ENCODE measurements at places on chromosomes 4 and X. TPM values are rescaled to one million over a fixed set of nuclear protein-coding genes. Genes with fewer than 3 reads are reported as not detected.

GLUD2 gene
- 1.8 TPM for total RNA-seq

SPP1 gene
- 30.4 TPM for total RNA-seq

GRCh38 chr4:47711646-47712045, 126.2 kb downstream of the CORIN start:
- DNase-seq, result no peak

- peak; percentile 74 for DNase-seq
Measured at GRCh38 chrX:7147413-7147977, at the start of gene STS. Gene STS (plus strand): TSS chrX:7147712. CDS start chrX:7253200, 105,488 bp downstream.

DNA sequence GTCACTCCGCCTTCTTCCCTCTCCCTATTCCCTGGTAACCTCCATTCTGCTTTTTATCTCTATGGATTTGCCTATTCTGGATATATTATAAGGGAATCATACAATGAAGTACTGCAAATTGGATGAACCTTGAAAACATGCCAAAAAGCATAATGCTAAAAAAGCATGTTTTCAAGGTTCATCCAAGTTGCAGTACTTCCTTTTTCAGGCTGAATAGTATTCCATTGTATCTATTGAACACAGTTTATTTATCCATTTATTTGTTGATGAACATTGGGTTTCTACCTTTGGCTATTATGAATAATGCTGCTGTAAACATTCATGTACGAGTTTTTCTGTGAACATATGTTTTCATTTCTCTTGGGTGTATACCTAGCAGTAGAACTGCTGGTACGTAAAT, 9.2 kb downstream of the SAP30 start:
- no peak for DNase-seq

DNA sequence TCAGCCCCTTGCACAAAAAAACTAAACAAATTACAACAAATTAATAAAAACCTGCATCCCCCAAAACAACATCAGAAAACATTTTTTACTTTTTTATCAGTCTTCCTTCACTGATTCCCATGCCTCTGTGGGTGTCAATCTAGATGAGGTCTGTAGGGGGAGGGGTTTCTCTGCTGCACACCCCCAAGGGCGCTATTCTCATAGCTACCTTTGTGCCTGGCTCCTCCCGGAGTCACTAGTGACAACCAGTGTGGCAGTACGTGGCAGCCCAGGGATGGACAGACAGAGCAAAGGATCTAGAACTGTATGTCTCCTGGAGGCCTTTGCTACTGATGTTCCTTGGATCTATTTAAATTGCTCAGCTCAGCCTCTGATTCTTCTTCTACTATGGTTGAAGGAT, 228.1 kb upstream of the ANXA3 start:
- no peak for DNase-seq

TCEAL5 gene
- total RNA-seq, result 1.8 TPM

DNA sequence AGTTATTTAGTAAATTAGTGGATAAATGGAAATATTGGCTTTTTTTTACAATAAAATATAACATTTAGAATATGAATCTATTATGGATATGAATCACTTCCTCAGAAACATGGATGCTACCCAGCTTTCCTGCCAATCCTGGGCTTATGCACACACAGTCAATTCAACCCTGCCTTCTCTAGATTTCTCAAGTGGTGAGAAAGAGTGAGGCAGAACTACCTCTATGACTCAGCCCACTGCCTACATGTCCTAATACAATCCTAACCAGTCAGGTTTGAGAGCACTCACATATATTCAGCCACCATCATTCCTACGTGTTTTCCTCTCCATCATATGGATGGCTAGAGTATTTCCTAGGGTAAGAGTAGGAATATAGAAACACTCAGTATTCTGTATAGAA, 91.1 kb upstream of the ANKRD50 start:
- no peak for DNase-seq

DNA sequence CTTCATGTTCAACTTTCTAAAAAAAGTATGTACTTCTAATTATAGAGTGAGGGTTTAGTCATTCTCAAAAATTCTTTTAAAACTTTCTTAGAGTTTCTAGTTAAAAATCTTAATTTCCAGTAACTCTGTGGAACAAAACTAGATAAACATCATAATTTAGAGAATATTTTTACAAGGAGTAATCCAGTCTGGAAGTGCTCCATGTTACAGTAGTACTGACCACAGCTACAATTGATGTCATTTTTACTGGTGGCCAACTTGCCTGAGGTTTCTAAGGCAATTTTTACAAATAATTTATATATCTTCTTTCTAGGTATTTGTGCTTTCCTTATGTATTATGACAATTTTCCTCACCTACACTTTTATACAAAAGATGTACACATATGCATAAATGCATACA, 490.4 kb downstream of the CENPC start:
- DNase-seq, result no peak

DNA sequence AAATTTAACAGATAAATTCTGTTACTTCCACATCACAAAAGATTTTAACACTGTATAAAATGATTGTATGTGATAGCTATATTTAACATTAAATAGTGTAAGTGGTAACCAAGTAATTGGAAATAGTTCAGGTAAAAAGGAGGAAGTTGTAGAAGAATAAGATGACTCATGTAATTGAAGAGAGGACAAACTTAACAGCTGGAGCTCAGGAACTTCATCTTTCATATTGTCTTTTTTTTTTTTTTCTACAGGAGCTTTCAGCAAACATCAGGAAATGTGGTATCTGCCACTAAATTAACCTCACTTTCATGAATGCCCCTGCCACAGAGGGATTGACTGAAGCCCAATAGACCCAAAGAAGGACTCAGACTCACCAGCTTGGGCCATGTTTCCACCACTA, 188.4 kb upstream of the VEGFC start:
- DNase-seq, result no peak

RUFY3 gene
- 73.4 TPM for total RNA-seq

DNA sequence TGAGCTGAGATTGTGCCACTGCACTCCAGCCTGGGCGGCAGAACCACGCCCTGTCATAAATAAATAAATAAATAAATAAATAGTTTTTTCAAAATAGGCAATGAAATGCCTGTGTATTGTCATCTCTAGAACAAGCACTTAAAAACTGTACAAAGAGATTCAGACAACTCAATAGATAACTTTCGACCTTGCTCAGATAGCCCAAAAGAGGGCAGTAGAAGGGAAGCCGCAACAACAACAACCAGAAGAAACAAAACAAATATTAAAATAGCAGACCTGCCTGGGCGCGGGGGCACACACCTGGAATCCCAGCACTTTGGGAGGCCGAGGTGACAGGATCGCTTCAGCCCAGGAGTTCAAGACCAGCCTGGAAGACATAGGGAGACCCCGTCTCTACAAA, 9.4 kb upstream of the CLDN34 start:
- DNase-seq, result no peak

DNA sequence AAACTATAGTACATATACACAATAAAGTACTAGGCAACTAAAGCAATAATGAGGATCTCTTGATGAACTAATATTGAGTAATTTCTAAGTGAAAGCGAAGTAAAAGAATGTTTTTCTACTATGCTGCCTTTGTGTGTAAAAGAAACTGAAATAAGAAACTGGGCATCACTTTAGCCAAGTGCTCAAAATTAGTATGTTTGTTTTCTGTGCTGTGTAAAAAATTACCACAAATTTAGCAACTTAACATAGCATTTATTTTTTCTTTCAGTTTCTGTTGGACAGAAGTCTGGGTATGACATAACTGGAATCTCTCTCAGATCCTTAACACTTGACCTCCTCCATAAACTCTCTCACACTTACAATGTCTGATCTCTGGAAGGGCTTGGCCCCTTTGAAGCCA, 687.1 kb upstream of the MAGEB2 start:
- DNase-seq, result no peak

- no peak for DNase-seq
Measured at GRCh38 chrX:53316860-53317237, 35.5 kb upstream of the IQSEC2 start.

GRCh38 chr4:15457406-15458201, 12.1 kb upstream of the CC2D2A start:
- DNase-seq, result no peak

DNA sequence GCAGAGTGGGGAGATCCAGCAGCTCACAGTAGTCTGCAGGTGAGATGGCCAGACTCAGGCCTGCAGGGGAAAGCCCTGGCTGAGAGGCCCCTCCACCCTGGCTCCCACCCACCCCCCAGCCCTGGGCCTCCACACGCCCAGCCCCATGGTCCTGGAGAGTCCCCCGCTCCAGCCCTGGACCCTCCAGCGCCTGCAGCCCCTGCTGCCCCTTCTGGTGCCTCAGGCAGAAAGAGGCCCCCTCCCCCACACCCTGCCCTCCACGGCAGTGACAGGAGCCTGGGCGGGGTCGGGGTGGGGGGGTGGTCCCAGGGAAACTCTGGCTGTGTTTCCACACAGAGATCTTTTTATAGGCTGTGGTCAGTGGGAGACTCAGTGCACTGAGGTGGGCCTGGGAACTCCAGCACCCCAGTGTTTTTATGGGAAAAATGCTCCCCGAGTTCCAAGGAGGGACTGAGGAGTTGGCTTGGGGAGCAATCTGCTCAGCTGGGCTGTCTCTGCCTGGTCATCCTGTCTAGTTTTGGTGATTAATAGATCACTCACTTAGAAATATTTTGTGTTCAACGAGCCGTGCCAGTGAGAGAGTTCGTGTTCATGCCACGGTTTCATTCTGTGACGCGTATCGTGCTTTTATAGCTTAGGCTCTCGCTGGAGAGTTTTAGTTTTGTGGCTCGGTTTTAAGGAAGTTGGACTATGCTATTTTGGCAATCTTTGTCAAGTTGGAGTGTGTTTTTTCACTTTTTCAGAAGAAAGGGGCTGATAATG, 53.1 kb upstream of the HGFAC start:
- DNase-seq, result peak; percentile 71

MEPE gene
- not detected for total RNA-seq

DNA sequence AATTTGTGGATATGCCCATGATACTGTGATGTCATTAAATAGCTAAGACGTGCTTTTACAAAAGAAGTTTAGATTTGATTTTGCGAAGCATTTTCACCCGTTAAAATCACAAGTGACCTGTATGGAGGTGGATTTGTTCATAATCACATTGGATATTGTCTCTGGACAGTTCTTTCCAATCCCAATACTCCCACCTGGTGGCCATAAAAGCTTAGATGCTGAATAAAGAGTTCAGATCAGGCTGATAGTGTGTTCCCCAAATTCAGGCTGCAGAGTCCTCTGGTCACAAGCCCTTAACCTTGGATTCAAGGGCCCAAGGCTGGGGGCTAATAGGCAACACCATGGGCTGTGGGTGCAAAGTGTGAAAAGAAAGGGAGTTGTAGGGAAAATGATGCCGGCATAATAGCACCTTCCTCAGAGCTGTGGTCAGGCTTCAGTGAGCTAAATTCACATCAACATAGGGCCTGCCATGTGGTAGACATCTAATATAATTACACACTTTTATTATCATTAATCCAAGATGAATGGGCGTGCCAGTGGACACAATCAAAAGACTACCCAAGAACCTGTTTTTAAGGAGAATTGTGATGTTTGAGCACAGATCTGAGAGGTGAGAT, 28.1 kb downstream of the SMIM43 start:
- no peak for DNase-seq

- DNase-seq, result no peak
Measured at GRCh38 chr4:36099509-36099908, 144.8 kb downstream of the ARAP2 start.

MAGEE1 gene
- 2.5 TPM for total RNA-seq

DNA sequence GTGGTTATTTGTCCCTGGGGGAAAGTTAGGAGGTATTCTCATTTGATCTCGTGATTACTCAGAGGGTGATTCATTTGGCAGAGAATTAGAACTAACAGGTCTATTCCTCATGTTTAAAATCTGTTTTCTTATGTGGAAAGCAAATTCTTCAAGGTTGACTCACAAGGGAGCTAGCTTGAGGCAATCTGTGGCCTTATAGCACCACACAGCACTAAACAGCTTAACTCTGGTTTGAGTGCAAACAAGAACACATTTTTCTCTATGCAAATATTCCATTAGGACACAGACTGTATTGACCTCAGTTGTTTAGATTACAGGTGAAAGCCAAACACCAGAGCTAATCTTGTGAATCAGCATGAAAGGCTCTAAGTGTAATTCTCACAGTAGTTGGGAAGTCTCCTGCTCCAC, 694.4 kb upstream of the POU3F4 start:
- no peak for DNase-seq

DNA sequence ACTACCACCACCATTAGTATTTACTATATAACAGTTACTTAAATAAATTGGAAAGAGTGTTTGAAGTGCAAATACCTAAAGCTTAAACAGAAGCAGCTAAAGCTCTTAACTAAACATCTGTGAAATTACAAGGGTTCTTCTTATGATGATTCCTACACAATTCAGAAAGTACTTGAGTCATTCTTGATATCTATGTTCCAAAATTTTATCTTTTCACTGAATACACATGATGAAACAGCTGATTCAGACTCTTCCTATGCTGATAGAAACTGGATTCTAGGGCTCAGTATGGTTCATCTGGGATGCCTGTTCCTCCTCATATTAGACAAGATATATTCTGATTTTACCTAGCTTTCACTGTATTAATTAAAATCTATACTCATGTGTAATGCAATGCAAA, 13.6 kb downstream of the EREG start:
- no peak for DNase-seq

- DNase-seq, result no peak
Measured at GRCh38 chrX:140724736-140725135, 15.2 kb downstream of the LINC00632 start.

DNA sequence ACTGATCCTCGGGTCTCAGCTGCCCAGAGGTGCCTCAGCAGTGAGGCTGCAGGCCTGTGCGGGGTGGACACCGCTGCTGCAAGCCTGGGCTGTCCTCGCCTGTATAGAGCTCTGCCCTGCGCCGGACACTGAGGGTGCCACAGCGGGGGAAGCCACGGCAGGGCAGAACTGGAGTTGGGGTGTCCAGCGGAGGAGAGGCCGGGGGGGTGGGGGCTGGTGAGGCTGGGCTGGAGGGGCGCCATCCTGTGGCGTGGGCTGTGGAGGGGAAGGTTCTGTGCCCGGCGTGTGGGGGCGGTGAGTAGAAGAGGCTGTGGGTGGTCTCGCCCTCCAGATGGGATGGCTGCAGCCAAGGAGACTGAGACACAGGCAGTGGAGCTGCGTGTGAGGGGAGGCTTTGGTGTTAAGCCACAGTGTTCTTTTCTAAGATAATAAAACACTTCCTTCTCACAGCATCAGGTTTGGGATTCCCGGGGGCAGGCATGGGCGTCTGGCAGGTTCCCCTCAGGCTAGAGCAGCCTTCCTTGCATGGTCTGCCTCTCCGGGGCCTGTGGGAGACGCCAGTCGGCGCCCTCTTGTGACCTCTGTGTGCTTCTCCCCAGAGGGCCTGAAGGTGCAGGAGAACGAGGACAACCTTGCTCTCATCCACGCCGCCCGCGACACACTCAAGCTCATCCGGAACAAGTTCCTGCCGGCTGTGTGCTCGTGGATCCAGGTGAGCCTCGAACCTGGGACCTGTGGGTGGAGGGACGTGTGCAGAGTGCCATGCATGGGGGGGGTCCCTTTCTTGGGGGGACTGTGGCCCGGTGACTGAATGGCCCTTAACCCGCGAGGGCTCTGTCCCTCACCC, 7.4 kb downstream of the UVSSA start:
- DNase-seq, result no peak

- no peak for DNase-seq
Measured at GRCh38 chr4:20431543-20431951, 179.8 kb downstream of the SLIT2 start.
